ENCODE measurements at places on chromosomes 7 and 10.

GRCh38 chr7:66505009-66505408 is 123.7 kb upstream of the KCTD7 start:
- DNase-seq: no peak

- no peak for DNase-seq
Observed at GRCh38 chr10:110918643-110919348, at the start of gene BBIP1. Gene BBIP1, minus strand, starts transcription at chr10:110919180. Its CDS starts 1,023 bp downstream, at chr10:110918157.

GRCh38 chr10:131810036-131810804 is 90.6 kb upstream of the PPP2R2D start:
- DNase-seq: no peak

DNA sequence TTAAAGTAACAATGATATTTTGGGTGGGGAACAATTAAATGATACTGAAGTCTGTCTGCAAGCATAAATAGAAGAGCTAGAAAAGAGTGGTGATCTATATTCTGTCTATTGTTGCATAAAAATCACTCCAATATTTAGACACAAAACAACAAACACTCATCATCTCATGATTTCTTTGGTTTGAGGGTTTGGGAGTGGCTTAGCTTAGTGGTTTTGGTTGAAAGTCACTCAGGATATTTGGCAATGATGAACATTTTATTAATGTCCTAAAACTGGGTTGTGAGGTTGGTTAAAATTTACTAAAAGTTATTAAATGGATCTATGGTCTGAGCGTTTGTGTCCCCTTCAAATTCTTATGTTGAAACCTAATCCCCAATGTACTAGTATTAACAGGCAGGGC is 54.7 kb upstream of the EGFR start:
- no peak for DNase-seq

GRCh38 chr10:16449454-16449853 is 12.6 kb downstream of the PTER start:
- DNase-seq: no peak

DNA sequence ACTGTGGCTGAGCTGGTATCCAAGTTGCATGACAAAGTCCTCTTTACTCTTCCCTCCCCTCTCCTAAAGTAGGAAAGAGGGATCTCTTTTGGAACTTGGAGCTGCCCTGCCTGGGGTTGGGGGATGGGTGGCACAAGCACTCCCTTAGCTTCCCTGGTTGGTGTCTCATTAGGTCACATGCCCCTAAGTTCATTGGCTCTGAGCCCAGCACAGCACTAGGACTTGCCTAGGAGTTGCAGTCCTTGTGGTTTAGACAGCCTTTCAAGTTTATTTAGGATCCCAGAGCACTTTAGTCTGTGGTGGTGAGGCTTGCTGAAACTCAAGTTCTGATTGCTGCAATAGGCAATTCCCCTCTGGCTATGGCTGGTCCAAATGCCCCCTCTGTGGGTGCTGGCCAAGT is 281.4 kb downstream of the NXPH1 start:
- DNase-seq: no peak

DNA sequence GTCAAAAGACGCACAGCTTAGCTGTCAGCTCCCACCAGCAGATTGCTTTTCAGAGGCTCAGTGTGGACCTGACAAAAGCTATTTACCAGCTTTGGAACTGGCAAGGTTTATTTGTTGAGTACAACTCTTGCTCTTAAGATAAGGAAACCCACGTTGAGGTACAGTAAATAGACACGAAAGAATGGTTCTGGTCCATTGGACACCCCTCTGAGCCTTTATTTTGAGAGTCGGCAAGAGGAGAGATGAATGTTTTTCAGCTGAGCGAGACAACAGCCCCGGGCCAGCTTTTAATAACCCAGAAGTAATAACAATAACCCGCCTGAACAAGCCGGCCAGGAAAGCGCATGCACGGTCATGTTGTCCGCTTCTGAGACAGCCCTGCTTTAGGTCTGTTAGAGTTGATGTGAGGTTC is 49.0 kb downstream of the WNT2 start:
- DNase-seq: no peak

- no peak for DNase-seq
Observed at GRCh38 chr7:131774419-131775220, 218.2 kb upstream of the PODXL start.

GRCh38 chr7:121936951-121937623 is 64.1 kb downstream of the PTPRZ1 start:
- no peak for DNase-seq

- DNase-seq: no peak
Observed at GRCh38 chr7:2803755-2804154, 40.4 kb downstream of the GNA12 start.

- DNase-seq: no peak
Observed at GRCh38 chr10:27564398-27564797, 60.3 kb downstream of the RAB18 start.

GRCh38 chr10:94571528-94571927 is 25.9 kb downstream of the HELLS start:
- DNase-seq: no peak

DNA sequence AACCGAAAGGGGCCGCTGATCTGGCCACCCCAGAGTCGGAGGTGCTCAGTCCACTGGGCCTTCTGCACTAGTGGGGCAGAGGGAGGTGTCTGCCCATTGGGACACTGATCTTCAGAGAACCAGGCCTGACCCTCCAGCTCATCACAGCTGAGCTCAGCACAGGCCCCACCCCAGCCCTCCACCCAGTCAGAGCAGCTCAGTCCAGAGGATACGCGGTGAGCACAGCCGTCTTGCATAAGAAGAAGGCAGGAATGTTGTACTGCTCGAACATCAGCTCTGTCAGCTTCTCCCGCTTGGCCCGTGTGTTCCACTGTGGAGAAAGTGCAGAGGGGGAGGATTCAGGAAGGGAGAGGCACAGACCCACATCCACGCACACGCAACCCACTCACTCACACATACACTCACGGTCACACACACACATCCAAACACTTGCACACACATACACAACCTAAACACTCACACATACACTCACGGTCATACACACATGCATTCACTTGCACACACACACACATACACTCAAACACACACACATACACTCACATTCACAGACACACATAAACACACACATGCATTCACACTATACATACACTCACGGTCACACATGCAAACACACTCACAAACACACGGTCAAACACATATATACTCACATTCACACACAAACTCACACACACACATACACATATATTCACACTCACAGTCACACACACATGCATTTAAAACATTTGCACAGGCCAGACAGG is 6.3 kb downstream of the ACTL6B start:
- no peak for DNase-seq

DNA sequence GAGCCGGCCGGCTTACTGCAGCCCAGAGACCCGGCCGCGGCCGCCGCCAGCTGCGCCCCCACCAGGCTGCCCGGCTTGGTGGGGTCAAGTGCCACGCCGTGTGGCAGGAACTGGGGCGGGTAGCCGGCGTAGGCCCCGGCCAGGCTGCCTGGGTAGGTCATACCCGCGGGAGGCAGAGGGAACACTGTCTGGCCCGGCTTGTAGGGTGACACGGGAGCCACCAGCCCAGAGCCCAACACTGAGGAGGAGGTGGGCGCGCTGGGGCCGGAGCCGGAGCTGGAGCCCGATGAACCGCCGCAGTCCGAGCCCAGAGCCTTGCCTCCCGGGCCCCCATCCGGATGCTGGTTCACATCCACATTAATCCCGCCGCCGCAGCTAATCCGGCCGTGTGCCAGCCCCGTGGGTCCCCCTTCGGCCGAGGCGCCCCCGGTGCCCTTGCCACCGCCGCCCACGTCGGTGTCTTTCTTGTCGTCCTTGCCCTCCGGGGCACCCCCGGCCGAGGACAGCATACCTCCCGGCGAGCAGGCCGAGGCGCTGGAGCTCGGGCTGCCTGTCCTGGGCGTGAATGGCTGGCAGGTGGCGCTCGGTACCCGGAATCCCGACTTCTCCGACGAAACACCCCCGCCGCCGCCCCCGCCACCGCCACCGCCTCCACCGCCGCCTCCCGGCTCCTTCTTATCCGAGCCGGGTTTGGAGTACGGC is 2.0 kb downstream of the ZNF503 start:
- DNase-seq: peak; percentile 61

DNA sequence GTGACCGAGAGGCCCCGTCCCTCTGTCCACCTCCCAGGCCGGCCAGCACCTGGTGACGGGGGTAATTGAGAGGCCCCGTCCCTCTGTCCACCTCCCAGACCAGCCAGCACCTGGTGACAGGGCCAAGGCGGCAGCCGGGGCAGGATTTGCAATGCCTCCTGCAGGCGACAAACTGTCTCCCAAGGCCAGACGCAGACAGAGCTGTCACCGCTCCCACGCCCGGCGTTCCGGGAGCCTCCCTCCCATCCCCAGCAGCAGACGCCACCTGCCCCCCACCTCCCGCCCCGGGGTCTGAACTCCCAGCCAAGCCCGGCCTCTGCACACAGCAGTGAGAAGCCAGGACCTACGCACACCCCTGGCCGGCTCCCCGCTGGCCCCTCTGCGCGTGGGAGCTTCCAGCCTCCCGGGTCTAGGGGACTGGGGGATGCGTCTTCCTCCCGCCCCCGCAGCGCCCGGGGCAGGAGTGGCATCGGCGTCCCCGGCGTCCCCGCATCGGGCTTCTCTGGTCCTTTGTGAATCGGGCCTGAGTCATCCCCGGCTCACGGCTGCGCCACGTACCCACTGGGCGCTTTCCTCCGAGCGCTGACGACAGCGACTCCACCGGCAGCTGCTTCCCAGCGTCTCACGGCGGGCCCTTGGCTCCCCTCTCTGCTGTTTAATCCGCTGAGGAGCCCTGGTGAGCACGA is 95.1 kb upstream of the DIP2C start:
- peak; percentile 87 for DNase-seq

- no peak for DNase-seq
Observed at GRCh38 chr7:38360776-38361175, 87.3 kb upstream of the TARP start.

- DNase-seq: no peak
Observed at GRCh38 chr7:6232116-6232515, 40.3 kb downstream of the CYTH3 start.

GRCh38 chr7:133512560-133512959 is 259.7 kb downstream of the EXOC4 start:
- no peak for DNase-seq

DNA sequence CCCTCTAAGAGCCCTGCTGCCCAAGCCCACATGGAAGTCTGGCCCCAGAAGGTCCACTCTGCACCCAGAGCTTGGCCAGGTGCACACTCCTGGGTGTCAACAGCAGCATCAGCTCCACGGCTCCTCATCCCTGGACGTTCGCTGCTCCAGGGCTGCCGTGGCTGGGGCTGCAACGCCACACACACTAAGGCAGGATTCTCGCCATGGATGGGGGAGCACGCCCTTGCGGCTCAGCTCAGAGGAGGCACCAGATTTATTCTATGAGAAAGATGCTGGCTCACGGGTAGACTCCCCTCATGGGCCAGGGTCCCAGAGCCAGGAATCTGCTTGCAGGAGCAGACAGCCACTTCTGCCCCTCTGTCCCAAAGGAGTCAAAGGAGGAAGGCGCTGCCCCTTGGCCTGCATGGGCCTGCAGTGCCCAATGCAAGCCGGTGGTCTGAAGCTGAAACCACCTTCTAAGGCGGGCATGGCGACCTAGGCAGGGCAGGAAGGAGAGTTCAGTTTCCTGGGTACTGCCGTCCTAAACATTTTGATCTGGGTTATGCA is 42.1 kb downstream of the CFAP46 start:
- no peak for DNase-seq

- no peak for DNase-seq
Observed at GRCh38 chr7:140489026-140489359, 9.7 kb upstream of the MKRN1 start.

DNA sequence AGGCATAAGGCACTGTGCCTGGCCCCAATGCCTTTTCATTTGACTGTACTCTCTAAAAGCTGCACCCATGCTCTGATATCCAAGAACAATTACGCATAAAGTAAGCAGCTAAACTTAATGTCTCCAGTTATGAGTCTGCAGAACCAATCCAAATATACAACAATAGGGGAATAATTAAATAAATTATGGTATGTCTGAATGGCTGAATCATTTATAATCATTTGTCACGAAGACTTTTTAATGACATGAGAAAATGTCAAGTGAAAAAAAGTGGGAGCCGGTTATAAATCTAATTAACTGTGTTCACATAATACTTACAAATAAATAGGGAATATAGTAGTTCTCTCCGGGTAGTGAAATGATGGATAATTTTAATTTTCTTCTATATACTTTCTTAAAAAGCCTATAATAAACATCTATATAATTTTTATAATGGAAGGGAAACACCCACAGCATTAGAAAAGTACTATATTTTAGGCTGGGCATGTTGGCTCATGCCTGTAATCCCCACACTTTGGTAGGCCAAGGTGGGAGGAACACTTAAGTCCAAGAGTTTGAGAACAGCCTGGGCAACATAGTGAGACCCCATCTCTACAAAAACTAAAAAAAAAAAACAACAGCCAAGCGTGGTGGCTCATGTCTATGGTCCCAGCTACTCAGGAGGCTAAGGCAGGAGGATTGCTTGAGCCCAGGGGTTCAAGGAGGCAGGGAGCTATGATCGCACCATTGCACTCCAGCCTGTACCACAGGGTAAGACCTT is 14.2 kb downstream of the SLC37A3 start:
- DNase-seq: no peak

DNA sequence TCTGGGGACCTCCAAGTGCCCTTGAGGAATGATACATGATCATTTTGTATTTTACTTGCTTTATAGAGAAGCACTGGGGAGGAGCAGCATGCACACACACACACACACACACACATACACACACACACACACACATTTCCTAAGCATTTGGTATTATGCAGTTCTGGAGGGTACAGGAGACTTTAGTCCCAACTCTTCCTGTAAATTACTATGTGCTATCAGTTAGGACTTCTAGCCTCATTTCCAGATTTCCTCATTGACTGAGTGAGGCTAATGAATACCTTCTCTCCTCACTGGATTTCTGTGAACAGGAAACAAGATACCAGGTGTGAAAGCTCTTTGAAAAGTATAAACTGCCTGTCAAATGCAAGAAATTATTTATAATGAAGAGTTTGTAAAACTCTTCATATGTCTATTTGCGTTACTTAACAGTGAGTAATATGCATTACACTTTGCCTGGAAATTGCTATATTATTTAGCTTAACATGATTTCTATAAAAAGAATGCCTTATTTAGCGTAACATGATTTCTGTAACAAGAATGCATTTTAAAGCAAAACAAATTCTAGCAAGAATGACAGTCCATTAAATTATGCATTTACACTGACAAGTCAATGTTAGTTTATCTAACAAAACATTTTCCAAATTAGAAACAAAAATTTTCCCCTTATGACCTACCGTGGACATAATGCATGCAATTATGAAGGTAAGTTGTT is 34.2 kb downstream of the ACTA2 start:
- no peak for DNase-seq

DNA sequence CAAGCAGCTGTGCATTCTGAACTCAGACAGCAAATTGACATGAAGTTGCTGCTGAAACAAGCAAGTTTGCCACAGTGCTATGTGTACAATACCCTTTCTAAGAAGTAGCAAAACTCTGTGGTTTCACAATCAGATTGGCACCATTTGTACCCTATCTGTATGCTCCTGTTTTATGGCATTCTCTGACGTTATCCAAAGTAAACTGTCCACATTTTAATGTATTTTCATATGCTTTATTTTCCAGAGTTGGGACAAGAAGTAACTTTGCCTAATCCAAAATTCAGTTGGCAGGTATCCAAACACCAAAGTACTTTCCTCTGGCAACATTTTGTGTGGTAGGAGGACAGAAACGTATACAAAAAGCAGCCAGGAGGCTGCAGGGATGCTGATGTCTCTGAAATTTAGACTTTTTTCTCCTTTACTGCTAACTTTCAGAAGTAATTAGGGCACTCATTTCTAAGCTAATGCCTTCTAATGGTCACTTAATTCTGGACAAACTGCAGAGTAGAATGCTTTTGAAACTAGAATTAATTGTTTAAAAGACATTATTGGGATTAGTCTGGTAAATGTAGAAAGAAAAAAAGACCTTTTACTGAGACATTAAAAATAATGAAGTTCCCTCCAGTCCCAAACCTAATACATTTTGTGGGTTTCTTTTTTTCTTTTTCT is 414.7 kb upstream of the NRP1 start:
- DNase-seq: no peak
